ENCODE measurements at places on chromosomes 7 and 10.

- DNase-seq, result no peak
Measured at GRCh38 chr7:118104812-118105441, 79.0 kb upstream of the LSM8 start.

DNA sequence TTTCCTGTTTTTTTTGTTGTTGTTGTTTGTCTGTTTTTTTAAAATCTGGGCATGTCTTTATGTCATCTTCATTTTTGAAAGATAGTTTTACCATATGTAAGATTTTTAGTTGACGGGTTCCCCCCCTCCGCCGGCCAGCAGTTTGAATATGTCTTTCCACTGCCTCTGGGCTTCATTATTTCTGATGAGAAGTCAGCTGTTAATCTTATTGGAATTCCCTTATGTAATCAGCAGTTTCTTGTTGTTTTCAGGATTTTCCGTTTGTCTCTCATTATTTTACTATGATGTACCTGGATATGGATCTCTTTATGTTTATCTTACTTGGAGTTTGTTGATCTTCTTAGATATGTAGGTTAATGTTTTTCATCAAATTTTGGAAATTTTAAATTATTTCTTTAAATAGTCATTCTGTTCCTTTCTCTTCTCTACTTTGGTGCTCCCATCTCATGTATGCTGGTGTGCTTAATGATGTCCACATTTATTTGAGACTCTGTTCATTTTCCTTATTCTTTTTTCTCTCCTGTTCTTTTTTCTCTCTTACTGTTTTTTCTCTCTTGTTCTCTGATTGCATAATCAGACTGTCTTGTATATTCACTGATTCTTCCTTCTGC, 9.7 kb downstream of the EXOC6 start:
- DNase-seq, result no peak

DNA sequence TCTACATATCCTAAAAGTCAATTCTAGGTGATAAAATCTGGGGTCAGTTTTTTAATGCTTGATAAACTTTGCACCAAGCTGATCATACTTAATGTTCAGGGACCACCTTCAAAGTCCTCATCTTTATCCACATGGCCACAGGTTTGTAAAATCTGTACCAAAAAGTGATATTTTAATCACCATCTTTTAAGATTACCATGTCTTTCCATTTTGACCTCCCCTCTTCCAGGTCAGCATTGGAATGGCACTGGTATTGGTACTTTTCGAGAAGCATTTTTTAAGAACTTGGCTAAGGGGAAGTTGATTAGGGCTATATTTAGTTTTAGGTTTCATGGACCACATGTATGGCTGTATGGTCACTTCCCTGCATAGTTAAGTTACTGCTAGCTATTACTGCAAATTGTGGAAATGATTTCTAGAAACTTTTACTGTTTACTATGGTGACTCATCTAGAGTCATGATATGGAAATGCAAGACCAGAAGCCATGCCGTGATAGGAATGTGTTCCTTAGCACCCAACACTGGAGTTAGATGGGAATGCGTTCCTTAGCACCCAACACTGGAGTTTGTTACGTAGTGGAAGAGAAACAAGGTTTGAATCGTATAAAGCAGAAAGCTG, 50.8 kb upstream of the ABLIM1 start:
- no peak for DNase-seq

DNA sequence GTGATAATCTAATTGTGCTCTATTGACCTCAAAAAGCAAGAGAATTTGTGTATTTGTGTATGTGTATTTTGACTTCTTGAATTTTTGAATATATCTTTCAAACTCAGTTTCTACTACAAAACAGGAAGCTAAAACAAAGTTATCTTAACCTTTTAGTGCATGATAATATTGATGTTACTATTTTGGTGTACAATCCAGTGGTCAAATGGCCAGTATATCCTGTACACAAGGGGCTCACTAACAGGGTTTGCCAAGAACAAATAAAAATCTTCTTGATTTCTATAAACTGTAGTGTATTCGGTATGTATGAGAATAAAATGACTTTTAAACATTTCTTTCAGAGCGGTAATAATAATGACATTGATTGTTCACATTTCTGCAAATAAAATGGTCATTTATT, 69.6 kb downstream of the FOXP2 start:
- DNase-seq, result no peak

DNA sequence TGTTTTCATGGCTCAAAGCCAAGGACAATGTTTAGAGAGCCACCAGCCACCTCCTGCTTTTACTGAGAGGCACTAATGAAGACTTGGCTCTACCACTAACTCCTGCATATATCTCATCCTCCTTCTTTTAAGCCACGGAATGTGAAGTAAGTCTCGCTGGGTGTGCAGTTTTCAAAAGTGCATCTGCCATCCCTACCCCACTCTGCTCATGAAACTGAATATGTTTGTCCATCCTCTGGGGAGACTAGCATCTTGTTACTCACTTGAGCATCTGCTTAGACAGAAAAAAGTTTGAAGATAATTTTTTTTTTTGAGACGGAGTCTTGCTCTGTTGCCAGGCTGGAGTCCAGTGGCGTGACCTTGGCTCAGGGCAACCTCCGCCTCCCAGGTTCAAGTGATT, 40.8 kb downstream of the EPDR1 start:
- no peak for DNase-seq

DNA sequence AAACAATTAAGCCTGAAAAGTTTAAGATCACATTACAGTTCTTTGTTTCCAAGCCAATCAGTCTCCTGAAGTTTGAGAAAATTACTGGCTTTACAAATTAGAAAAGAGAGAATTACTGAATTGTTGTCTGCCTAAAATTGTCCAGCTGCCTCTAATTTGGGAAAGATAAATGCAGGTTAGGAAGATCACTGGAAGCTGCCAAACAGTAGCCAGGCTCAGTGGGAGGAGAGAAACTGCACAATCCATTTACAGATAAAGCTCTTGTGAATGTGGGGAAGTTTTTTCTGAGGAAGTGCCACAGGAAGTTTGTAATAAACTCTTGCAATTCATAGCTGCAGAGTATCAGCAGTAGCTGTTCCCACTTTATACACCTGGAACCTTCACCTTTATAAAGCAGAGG, 100.7 kb downstream of the IQUB start:
- DNase-seq, result no peak
